CD4-positive, alpha-beta memory T cell (primary cell): ENCODE measurements at places on chromosomes 7 and 10. TPM values are rescaled to one million over a fixed set of nuclear protein-coding genes. Genes with fewer than 3 reads are reported as not detected.

CAMK2B gene
- total RNA-seq, result not detected

PLA2G12B gene
- total RNA-seq, result not detected

CALHM2 gene
- total RNA-seq, result 84.6 TPM

GRCh38 chr7:34949361-34949760 lies 87.9 kb downstream of the DPY19L1 start:
- H3K4me3 ChIP-seq, result no peak overlapping the region
- H3K27ac ChIP-seq, result no peak overlapping the region
- H3K36me3 ChIP-seq, result no peaks in the 10 kb centered on the region
- no peaks in the 10 kb centered on the region for H3K27me3 ChIP-seq

DNA sequence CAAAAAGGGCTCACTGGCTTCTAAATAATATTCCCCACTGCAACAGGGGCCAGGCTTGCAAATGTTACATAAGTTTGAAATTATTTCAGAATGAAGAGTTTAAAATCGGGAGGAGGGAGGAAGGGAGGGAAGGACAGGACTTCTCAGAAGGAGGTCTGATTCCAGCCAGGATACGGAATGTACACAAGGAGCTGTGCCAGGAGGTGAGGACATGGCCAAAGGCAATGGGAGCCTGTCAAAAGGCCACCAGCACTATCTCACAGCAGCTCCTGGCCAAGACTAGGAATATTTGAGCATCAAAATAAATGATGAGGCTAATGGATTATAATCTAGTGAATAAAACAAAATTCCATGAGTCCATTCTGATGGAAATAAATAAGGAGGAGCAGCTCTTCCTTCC lies 18.6 kb upstream of the DRGX start:
- DNase-seq, result no peak
- H3K27me3 ChIP-seq, result no peaks in the 10 kb centered on the region
- no peak overlapping the region for H3K27ac ChIP-seq
- no peaks in the 10 kb centered on the region for H3K4me1 ChIP-seq

DNA sequence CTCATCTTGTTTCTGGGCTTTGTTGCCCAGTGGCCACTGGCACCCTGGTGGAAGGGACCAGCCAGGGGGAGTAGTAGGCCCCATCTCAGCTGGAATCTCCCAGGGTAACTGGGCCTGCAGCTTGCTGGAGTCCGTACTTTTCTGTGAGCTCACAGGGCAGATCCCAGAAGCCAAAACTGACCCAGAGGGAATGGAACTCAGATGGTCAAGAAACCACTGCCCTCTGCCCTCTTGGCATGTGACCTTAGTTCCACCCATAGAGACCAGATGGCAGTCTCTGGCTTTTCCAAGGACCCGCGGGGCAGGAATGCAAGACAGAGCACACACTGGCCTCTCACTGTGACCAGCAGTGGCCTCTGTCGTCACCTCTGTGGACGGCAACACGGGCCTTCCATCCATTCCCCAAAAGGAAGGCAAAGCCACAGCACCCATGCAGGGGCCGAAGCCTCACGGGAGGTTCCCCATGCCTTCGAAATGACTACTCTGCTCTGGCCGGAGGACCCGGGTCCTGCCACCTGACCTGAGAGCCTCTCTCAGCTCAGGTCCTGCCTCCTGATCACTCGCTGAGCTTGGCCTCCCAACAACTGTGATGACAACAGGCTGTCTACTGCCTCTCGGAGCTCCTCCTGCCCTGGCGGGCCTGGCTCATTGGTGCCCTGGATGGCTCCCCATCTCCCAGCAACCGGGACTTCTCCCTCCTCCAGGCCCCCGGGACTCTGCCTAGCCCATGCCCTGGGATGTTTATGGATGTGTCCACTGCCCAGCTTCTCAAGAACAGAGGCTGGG lies 29.9 kb downstream of the MYL10 start:
- H3K36me3 ChIP-seq, result no peaks in the 10 kb centered on the region
- no peak for DNase-seq
- H3K27ac ChIP-seq, result no peak overlapping the region

DNA sequence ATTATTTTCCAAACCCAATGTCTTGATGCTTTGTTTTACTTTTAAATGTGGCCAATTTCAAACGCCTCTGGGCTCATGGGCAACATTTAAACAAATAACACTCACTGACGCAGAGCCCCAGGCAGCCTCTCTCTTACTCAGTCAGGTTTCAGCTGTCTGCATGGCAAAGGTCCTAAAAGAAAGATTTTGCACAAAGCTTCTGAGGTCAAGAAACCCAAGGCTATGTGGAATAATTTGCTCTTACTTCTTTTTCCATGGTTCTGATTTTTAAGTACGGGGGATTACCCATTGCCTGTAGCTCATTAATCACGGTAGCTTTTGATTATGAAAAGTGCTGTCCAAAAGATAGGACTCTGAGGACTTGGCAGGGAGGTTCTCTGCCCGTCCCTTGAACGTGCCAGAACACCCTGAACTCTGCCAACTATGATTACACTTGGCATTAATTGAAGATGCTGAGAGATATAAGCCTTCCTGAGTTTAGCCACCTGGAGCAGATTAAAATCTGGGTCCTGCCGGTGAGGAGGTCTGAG lies 14.1 kb upstream of the MSRB2 start:
- H3K36me3 ChIP-seq, result no peaks in the 10 kb centered on the region
- H3K4me3 ChIP-seq, result no peak overlapping the region
- no peak for DNase-seq

DNA sequence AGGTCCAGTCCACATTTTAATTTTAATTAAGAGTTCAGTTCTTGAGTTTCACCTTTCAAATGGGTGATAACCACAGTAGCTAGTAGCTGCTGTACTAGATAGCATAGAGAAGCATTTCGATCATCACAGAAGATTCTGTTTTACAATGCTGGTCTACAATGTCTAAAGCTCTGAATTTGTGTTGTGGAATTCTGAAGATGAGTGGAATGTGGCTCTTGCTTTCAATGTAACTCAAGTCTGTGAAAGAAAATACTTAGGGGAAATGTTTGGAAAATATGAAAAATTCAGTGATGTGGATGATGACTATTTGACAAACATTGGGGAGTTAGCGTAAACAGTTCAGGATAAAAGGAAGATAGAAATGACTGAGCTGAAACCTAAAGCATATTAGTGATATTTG lies 139.4 kb downstream of the GNAT3 start:
- H3K4me3 ChIP-seq, result no peak overlapping the region
- H3K27me3 ChIP-seq, result no peaks in the 10 kb centered on the region
- DNase-seq, result no peak

DNA sequence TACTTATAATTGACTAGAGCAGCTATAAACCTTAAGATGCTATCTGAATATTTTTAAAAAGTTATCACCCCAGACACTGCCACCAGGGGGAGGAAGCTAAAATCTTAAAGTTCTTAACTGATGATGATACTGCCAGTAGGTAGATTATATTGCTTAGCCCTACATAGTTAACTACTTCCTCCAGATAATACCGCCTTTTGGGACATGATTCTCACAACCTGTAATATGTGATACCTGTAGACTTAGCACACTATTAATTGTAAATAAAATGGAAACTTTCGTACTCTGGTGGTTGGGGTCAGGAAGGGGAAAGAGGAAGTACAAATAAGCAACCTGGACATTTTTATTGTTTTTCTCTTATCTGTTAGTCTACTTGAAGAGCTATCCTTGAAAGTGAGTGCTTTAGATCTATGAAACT lies 268.9 kb downstream of the ADK start:
- no peak for DNase-seq
- H3K36me3 ChIP-seq, result no peaks in the 10 kb centered on the region
- H3K4me3 ChIP-seq, result no peak overlapping the region
- no peaks in the 10 kb centered on the region for H3K27me3 ChIP-seq
- no peaks in the 10 kb centered on the region for H3K4me1 ChIP-seq

- no peaks in the 10 kb centered on the region for H3K27me3 ChIP-seq
- no peak overlapping the region for H3K27ac ChIP-seq
- H3K36me3 ChIP-seq, result no peaks in the 10 kb centered on the region
- H3K4me3 ChIP-seq, result no peak overlapping the region
Measured at GRCh38 chr10:34885011-34885410, 69.9 kb upstream of the PARD3 start.

- no peak overlapping the region for H3K4me3 ChIP-seq
- no peaks in the 10 kb centered on the region for H3K36me3 ChIP-seq
- H3K27me3 ChIP-seq, result no peaks in the 10 kb centered on the region
- H3K27ac ChIP-seq, result no peak overlapping the region
Measured at GRCh38 chr7:135251496-135252391, 18.1 kb downstream of the STRA8 start.

DNA sequence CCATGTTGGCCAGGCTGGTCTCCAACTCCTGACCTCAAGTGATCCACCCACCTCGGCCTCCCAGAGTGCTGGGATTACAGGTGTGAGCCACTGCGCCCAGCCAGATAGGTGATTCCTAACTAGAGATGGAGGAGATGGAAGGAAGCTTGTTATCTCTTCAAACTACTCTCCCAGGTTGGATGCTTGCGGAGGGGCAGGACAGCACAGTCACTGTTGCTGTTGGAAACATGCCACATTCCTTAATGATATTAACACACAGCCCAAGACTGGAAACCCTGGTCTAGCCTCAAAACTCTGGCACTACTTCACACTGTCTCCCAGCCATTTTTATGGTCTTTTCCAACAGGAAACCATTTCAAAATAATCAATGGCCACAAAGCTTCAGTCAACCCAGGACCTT lies 468.8 kb upstream of the NRP1 start:
- H3K4me3 ChIP-seq, result no peak overlapping the region
- no peaks in the 10 kb centered on the region for H3K4me1 ChIP-seq
- DNase-seq, result no peak
- H3K27ac ChIP-seq, result no peak overlapping the region
